NCI-H1105 (cell line): ENCODE measurements at places on chromosomes 7 and 10.

DNA sequence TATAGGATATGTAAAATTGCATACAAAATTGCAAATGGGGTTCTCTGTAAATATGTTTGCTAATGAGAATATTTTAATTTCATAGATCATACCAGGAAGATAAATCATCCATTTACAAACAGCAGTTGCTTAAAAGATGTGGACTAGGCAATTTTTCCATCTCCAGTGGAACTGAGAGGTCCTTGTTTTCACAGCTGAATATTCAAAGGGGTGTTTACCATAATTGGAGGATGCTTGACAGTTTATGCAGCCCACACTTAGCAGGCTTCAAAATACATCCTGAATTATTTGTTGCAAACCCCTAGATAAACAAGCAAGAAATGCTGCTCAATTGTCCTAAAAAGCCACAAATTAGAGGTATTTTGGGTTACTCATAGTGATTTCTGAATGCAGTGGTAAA lies 69.9 kb downstream of the ADARB2 start:
- no peak for DNase-seq

GRCh38 chr7:36683695-36684357 lies 40.5 kb downstream of the AOAH start:
- DNase-seq = no peak

DNA sequence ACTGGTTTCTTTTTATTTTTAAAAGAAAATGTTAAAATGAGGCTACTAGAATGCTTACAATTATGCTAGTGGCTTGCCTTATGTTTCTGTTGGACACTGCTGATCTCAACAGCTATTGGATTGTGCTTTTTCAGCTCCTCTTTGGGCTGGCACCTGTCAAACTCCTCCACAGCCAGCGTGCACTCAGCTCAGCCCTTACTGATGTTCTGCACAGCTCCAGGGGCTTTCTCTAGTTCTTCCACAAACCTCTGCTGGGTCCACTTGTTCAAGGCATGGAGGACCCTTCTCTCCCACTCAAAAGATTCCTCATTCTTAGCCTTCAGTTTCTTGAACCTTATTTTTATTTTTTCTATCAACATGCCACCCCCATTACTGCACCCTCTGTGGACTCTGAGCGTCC lies 96.0 kb downstream of the VIPR2 start:
- no peak for DNase-seq

DNA sequence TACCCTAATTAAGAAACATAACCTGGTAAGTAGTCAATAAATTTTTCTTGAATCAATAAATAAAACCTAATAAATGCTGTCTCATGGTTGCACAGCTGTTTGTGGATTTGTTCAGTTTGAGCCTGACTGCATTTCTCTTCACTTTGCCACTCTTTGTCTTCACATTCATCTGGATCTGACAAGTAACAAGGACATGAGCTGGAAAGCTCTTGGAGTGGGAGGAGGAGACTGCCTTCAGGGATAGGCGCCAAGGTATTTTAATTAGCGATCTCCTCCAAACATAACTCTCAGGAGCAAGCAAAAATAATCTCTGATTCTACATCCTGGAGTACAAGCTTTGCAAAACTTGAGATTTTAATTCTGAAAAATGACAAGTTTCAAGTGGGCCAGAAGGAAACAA lies 251.0 kb downstream of the BMPER start:
- DNase-seq = no peak

GRCh38 chr7:11195502-11195901 lies 221.8 kb downstream of the PHF14 start:
- no peak for DNase-seq

DNA sequence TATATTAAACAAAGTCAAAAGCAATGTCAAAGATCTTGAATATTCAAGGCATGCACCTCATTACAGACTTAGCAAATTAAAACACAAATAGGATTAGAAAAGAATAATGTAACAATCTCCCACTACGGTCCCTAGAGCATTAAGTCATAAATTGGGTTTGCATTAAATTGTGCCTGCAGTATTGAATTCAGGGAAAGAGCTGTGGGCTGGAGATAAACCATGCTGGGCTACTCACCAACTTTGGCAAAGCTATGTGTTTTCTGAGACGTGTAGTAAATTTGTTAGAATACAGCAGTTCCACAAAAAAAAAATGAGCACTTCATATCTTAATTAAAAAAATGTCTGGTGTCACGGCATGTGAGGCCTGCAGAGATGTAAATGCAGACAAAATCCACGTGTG lies 241.6 kb downstream of the SNX10 start:
- no peak for DNase-seq

DNA sequence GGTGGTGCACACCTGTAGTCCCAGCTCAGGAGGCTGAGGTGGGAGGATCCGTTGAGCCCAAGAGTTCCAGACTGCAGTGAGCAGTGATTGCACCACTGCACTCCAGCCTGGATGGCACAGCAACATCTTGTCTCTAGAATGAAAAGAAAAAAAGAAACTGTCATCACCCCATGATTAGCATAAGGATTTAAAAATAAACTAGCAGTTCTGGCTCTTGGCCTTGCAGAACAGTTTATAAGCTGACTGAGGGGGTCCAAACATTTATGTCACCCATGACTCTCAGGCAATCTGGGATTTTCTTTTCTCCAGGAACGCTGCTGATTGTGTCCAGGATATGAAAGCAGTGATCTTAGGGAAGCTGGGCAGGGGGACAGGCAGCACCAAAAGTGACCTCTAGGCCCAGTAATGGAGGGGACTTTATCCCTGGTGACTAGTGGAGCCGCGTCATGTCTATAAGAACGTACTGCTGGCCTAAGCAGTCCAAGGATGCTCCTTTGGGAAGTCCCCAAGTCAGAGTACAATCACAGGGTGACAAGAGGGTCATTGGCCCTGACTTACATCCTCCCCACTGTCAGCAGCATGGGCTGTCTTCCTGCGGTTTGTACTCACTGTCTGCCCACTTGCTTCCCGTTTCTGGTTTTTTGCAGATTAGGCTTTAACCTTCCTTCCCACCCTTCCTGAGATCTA lies 177.4 kb downstream of the ARHGAP12 start:
- DNase-seq = no peak

GRCh38 chr7:122362473-122362872 lies 57.9 kb upstream of the FEZF1 start:
- DNase-seq = no peak

DNA sequence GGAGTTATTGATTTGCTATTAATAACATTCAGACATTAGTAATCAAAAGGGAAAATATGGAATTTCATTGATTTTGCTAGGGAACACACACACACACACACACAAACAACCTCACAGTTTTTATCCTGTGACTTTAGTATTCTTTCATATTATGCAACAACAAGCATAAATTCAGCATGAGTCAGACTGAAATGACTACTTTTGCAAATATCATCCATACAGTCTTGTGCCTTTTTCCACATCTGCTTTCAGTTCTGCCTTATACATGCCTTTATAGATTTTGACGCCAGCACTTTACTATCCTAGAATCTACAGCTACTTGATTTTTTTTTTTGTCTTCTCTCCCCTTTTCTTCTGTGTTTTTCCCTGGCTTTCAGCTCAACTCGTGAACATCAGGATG lies 975.8 kb upstream of the LRRTM3 start:
- no peak for DNase-seq

GRCh38 chr7:34311591-34311990 lies 346.4 kb upstream of the NPSR1 start:
- DNase-seq = no peak

DNA sequence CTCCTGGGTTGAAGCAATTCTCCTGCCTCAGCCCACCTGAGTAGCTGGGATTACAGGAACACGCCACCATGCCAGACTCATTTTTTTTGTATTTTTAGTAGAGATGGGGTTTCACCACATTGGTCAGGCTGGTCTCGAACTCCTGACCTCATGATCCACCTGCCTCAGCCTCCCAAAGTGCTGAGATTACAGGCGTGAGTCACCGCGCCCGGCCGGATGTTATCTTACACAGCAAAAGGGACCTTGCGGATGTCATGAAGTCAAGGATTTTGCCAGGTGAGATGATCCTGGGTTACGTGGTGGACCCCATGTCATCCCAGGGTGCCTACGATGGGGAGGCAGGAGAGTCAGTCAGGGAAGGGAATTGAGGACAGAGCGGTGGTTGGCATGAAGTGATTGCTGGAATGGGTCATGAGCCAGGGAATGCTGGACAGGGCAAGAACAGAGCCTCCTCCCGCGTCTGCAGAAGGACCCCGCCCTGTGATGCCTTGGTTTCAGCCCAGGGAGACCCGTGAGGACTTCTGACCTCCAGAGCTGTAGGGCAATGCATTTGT lies 8.7 kb upstream of the UBE3C start:
- no peak for DNase-seq

DNA sequence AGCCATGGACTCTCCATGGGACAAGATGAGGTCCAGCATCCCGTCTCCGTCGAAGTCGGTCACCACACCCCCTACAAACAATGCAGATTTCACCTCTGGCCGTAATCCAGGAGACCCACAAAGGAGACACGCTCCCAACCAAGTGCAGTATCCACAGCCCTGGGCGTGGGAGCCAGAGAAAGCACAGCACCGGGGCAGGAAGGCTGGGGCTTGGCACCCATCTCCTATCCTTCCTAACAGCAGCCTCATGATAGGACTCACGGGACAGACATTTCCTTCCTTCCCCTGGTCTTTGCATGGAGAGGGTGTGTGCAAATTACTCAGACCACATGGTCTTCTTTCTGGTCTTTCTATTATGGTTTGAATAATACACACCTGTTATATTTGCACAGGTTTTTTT lies 46.3 kb downstream of the GOLGA7B start:
- no peak for DNase-seq

- peak; percentile 56 for DNase-seq
Observed at GRCh38 chr10:124791547-124792348, at the start of gene EEF1AKMT2. TSS of gene EEF1AKMT2 (minus strand) at chr10:124791887. CDS start at chr10:124791833, 54 bp downstream.
